ENCODE measurements at places on chromosomes 16 and 17.
A peak's percentile ranks its signal among the peaks of the same experiment; 100 is the strongest.

DNA sequence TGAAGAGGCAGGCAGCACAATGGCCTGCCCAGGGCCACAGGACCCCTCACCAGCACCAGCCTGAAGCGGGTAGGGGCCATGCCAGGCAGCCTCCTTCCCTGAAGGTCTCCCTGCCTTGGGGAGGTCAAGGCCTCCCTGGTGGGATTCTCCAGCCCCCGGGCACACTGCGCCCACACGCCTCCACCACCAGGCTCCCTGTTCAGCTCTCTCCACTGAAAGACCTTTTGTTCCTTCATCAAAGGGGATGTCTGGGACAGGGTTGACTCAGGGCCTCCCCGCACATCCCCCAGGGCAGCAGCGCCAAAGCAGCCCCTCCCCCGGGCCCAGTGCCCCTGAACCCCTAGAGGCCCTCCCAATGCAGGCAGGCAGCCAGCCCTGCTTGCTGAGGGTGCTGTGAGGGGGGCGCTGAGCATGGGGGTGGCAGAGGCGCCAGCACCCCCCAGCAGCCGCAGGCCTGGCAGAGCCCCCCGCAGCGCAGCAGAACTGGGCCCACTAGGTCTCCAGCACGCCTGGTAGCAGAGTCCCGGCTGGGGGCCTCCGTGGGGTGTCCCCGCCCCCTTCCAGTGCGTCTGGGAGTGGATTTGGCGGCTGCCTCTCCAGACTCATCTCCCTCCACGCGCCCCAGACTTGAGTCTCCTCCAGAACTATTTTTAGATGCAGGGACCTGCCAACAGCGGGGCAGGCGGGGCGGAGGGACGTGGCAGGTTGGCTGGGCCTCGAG, 13.1 kb downstream of the BCAR1 start:
- DNase-seq = peak; percentile 95

GRCh38 chr16:88969361-88969831, 7.6 kb downstream of the CBFA2T3 start:
- no peak for DNase-seq

DNA sequence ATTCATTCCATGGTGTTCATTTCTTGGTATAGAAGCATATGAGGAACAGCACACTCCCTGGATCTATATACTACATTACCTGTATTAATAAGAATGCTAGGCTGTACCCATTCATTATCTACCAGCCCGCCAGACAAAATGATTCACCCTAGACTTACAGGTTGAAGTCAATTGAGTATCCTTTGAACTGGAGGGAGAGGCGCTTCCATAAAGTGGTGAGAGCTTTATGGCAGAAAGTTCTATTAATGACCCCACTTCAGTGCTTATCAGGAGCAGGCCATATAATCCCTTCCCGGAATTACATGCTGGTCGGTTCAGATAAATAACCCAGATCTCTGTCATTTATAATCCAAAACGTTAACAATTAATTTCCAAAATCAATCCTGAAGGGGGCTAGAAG, 44.5 kb upstream of the TOX3 start:
- DNase-seq = no peak

DNA sequence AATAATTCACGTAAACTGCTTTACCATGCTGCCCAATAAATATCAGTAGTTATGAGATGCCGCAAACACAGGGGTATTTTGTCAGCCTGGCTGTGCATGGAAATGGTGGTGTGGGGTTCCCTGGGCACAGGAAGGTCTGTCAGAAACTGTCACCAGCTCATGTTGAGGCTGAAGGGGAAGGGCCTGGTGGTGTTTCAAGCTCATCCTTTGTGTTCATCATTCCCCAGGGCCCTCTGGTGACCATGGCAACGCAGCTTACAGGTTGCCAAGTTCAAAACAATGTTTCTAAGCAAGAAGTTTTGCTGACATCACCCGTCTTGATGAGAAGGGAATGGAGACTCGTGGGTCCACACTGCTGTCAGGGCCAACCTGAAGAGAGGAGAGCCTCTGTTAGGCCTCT, 348.9 kb upstream of the C16orf82 start:
- DNase-seq = no peak

DNA sequence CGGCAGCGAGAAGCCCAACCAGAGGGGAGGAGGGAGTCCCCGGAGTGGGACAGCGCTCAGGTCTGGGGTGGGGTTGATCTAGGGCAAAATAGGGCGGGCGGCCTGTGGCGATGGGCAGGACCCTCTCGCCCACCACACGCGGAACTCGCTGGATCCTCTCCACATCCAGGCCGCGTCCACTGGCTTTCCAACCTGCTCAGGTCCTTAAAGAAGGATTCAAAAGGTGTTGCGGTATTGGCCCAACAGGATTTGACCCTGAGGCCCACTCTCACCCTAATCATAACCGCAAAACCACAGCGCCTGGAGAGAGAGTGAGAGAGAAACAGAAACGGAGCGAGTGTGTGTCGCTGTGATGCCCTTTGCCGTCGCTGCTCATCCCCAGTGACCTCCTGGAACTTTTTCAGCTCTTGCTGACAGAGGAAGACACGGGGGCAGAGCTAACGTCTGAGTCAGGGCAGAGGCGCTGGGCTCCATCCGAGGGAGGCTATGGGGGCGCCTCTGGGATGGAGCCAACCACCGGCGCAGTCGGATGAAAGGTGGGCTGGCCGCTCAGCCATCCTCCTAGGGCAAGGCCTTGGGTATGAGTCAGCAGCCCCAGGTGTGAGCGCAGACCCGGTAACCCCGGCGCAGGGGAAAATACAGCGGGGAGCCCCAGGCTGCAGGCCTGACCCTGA, 16.7 kb upstream of the OR1F1 start:
- DNase-seq = no peak
